SHP77 treated with DMSO at 0.1 percent for 48 hours (cell line): ENCODE measurements at places on chromosomes 6 and 20.

DNA sequence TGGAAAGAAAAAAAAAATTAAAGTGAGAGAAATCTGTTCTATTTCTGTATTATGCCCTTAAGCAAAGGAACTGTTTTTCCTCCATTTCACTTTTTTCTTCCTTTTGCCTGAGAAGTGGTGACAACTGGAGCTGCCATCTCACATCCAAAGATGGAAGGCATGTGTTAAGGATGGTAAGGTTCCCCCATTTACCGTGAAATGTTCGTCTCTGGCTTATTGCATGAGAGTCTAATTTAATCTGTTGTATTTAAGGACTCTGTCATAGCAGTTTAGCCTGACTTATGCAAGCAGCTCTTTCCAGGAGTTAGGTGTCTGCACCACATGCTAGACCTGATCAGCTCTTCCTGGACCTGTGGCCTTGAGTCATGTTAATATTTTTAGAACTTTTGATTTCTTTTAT, 389.5 kb upstream of the MAP3K7 start:
- DNase-seq, result no peak

DNA sequence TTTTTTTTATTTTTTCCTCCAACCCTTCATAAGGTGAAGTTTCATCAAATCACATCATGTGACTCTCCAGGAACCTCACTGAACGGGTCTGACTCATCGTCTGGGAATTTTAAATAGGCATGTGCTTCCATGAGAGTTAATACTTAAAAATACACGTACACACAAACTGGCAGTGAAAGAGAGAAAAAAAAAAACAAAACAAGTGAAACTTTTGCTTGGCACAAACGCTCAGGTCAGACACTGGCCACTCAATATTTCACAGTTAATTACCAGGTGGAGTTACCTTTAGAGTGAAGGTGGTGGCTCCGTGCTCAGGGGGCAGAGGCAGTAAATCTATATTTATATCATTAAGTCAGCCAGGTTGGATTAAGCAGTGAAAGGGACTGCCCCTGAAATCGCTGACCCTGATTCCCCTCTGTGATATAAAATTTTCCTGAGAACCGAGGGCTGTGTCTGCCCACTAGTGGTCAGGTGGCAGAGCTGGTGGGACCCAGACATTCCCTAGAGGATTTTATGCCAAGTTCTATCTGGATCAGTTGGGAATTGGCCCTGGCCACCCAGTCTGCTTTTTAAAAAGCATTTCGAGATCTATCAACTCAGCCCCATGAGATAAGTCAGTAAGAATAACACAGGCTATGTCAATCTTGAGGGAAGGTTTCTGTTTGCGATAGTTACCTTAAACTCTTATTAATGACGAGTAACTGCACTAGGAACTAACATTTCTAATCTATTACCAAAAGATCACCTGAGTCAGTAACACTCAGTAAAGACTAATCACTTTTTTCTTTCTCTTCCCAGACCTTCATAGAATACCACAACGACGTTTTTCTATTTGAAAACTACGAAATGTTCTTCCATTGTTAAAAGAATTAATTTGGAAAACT, 259.1 kb downstream of the HDGFL1 start:
- DNase-seq, result peak; percentile 58

- DNase-seq, result no peak
Observed at GRCh38 chr6:73290435-73290834, 27.4 kb upstream of the KHDC1 start.

GRCh38 chr20:17530716-17531664, at the start of gene BFSP1:
TSS of gene BFSP1 (minus strand) at chr20:17531379. CDS start at chr20:17531329, 50 bp downstream.
- peak; percentile 85 for DNase-seq

DNA sequence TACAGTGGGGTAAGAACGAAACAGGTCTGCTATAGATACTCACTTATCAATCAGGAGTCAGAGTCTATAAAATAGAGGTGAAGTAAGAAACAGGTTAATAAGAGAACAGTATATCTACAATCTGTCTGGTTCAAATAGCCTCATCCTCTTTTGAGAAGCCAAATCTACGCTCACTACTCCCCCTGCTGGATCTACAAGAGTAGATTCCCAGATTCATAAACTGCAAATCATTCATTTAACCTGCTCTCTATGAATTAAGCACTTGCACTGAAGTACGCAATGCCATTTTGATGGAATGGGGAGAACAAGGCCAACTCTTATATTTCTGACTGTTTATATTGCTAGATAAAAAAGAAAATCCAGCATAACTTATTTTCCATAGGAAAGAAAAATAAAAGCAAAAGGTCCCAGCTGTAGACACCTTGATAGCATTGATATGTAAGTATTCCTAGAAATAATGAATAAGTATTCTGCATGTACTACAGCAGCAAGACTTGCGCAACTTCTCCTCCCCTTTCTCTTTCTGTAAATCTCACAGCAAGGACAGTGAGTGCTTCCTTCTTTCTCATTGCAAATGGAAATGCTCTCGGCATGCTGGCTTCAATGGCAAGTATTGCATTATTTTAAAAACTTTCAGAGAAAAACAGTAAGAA, 92.3 kb downstream of the RFX6 start:
- peak; percentile 61 for DNase-seq
